ENCODE measurements at places on chromosomes 12 and 14.

- H3K27ac ChIP-seq, result no peak overlapping the region
- no peaks in the 10 kb centered on the region for H3K36me3 ChIP-seq
- no peak for DNase-seq
- H3K27me3 ChIP-seq, result peaks cover 8% of the 10 kb centered on the region
- H3K4me1 ChIP-seq, result peaks cover 15% of the 10 kb centered on the region
- no peak overlapping the region for H3K4me3 ChIP-seq
These were observed 82.6 kb upstream of the CCDC91 start for GRCh38 chr12:28107679-28108078.

DNA sequence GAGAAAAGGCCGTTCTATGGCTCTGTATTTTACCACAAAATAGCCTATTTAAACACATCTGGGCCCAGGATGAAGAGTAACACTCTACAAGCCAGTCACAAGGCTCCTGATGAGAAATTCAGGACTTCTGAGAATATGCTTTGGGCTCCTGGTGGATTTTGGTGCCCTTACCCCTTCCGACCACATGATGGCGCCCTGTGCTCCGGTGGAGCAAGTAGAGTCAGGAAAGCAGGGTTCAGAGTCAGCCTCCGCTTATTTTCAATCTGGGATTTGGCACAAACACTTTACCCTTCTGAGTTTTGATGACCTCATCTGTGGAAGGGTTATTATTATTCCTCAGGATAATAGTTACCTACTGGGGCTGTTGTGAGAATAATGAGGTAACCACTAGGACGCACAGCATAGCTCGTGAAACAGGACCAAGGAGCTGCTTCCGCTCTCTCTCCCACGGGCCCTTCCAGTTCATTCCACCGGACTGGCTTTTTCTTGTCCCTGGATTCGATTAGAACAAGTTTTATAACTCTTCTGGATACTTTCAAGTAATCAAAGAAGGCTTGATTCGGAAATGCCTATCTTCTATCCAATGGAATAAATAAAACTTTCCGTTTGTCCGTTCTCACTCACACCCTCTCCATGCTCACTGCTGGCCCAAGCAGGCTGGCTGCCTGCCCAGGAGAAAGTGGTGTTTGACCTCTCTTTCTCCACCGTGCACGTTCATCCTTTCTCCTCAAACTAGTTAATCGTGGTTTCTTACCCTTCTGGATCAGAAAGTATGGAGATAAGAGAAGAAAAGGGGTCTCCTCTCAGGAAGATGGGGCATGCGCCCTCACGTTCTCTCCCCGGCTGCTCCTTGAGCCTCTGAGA lies 104.6 kb downstream of the GALC start:
- no peak for DNase-seq
- H3K36me3 ChIP-seq, result no peaks in the 10 kb centered on the region
- no peak overlapping the region for H3K27ac ChIP-seq
- no peaks in the 10 kb centered on the region for H3K4me1 ChIP-seq
- H3K27me3 ChIP-seq, result peaks cover 26% of the 10 kb centered on the region

DNA sequence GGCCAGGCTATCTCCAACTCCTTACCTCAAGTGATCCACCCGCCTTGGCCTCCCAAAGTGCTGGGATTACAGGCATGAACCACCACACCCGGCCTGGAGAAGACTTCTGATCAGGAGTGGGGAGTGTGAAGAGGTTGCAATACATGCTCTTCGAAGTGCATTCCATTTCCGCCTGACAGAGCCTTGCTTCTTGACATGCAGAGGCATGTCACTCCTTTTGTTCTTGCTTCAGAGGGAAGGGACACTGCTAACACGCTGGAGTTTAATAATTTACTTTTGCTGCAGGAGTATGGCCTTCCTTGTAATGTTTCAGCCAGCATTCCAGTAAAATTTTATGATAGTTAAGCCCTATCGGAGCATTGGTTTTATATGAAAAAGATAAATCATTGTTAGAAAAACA lies 74.9 kb downstream of the SLC25A47 start:
- peaks cover 43% of the 10 kb centered on the region for H3K4me1 ChIP-seq
- no peak overlapping the region for H3K27ac ChIP-seq
- no peaks in the 10 kb centered on the region for H3K27me3 ChIP-seq
- H3K36me3 ChIP-seq, result no peaks in the 10 kb centered on the region
- no peak for DNase-seq
- H3K4me3 ChIP-seq, result no peak overlapping the region

- peaks cover 3% of the 10 kb centered on the region for H3K36me3 ChIP-seq
- no peaks in the 10 kb centered on the region for H3K27me3 ChIP-seq
- no peak overlapping the region for H3K27ac ChIP-seq
These were observed 37.6 kb upstream of the LTBP2 start for GRCh38 chr14:74649673-74650072.

DNA sequence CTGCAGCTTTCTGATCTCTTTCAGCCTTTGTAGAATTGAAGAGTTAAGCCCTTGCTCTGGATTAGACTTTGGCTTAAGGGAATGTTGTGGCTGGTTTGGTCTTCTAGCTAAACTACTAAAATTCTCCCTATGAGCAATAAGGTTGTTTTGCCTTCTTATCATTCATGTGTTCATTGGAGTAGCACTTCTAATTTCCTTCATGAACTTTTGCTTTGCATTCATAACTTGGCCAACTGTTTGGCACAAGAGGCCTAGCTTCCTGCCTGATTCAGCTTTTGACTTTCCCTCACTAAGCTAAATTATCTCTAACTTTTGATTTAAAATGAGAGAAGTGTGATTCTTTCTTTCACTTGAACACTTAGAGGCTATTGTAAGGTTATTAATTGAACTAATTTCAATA lies 384.3 kb downstream of the RAD51B start:
- no peak for DNase-seq
- peaks cover 7% of the 10 kb centered on the region for H3K4me1 ChIP-seq
- H3K36me3 ChIP-seq, result no peaks in the 10 kb centered on the region
- H3K4me3 ChIP-seq, result no peak overlapping the region
- no peaks in the 10 kb centered on the region for H3K27me3 ChIP-seq

GRCh38 chr14:22922294-22922693 lies 3.3 kb upstream of the RBM23 start:
- H3K36me3 ChIP-seq, result peaks cover 44% of the 10 kb centered on the region
- H3K27ac ChIP-seq, result no peak overlapping the region
- no peak for DNase-seq
- H3K4me3 ChIP-seq, result no peak overlapping the region
- H3K4me1 ChIP-seq, result peaks cover 30% of the 10 kb centered on the region

DNA sequence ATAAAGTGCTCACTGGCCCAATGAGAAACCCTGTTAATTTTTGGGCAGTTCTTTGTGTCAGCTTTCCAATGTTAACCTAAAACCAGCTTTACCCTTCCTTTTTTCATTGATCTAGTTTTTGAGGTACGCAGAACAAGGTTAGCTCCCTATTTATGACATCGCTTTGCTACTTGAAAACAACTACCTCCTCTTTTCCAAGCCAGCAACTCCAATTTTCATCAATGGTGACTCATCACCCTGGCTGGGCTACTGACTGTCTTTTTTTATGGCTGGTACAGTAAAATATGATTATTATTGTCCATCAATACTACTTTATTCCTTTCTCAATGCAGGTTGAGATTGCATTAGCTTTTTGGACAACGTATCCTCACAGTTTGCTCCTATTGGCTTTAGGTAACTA lies 22.5 kb upstream of the AKAP6 start:
- H3K27ac ChIP-seq, result no peak overlapping the region
- H3K36me3 ChIP-seq, result no peaks in the 10 kb centered on the region
- no peaks in the 10 kb centered on the region for H3K4me1 ChIP-seq
- H3K4me3 ChIP-seq, result no peak overlapping the region
- no peak for DNase-seq

DNA sequence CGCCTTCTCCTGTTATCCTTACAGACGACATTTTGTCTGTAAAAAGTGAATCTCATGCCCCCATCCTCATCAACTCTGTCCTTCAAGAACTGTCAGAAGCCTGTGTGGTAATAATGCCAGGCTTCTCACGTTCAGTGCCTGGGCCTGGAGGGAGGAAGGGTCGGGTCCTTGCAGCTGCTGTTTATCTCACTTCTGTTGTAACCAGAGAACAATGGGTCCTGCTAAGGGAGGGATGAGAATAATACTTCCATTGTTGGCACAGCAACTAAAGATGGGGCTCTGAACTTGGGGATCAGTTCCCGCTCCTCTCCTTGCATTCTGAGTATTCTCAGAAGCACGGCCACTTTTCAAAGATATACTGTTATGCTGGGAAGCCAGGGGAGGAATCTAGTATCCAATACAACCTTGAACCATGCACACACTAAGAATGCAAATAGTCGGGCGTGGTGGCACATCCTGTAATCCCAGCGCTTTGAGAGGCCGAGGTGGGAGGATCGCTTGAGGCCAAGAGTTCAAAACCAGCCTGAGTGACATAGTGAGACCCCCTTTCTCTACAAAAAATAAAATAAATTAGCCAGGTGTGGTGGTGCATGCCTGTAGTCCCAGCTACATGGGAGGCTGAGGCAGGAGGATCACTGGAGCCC lies 38.8 kb upstream of the NINJ2 start:
- DNase-seq, result no peak
- H3K27me3 ChIP-seq, result no peaks in the 10 kb centered on the region
- H3K4me1 ChIP-seq, result peaks cover 4% of the 10 kb centered on the region
- H3K27ac ChIP-seq, result no peak overlapping the region
- no peak overlapping the region for H3K4me3 ChIP-seq

DNA sequence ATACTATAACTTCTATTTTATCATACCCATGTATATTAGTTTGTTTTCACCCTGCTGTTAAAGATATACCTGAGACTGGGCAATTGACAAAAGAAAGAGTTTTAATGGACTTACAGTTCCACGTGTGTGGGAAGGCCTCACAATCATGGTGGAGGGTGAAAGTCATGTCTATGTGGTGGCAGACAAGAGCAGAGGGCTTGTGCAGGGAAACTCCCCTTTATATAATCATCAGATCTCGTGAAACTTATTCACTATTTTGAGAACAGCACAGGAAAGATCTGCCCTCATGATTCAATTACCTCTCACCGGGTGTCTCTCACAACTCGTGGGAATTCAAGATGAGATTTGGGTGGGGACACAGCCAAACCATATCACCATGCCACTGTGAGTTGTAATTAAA lies 135.8 kb downstream of the SYNE2 start:
- H3K4me1 ChIP-seq, result peaks cover 13% of the 10 kb centered on the region
- H3K27ac ChIP-seq, result peak overlapping the region; percentile 84
- no peak overlapping the region for H3K4me3 ChIP-seq
- peaks cover 64% of the 10 kb centered on the region for H3K36me3 ChIP-seq
- no peak for DNase-seq
- H3K27me3 ChIP-seq, result no peaks in the 10 kb centered on the region

GRCh38 chr14:99940064-99940463 lies 125.2 kb upstream of the EVL start:
- no peak overlapping the region for H3K4me3 ChIP-seq
- no peak overlapping the region for H3K27ac ChIP-seq
- no peaks in the 10 kb centered on the region for H3K36me3 ChIP-seq
- H3K27me3 ChIP-seq, result peaks cover 12% of the 10 kb centered on the region

- no peak overlapping the region for H3K27ac ChIP-seq
- H3K27me3 ChIP-seq, result peaks cover 65% of the 10 kb centered on the region
- no peaks in the 10 kb centered on the region for H3K4me1 ChIP-seq
- no peaks in the 10 kb centered on the region for H3K36me3 ChIP-seq
- H3K4me3 ChIP-seq, result no peak overlapping the region
These were observed 5.8 kb downstream of the ASCL4 start for GRCh38 chr12:107780298-107780697.

- no peak for DNase-seq
- H3K27ac ChIP-seq, result no peak overlapping the region
- H3K27me3 ChIP-seq, result no peaks in the 10 kb centered on the region
- no peak overlapping the region for H3K4me3 ChIP-seq
- peaks cover 6% of the 10 kb centered on the region for H3K4me1 ChIP-seq
These were observed 26.9 kb downstream of the TCP11L2 start for GRCh38 chr12:106329231-106329982.

- no peaks in the 10 kb centered on the region for H3K36me3 ChIP-seq
- no peak overlapping the region for H3K4me3 ChIP-seq
- no peak overlapping the region for H3K27ac ChIP-seq
- no peak for DNase-seq
- peaks cover 3% of the 10 kb centered on the region for H3K4me1 ChIP-seq
- H3K27me3 ChIP-seq, result peaks cover 9% of the 10 kb centered on the region
These were observed 5.2 kb upstream of the RIMKLB start for GRCh38 chr12:8692573-8692972.

- H3K4me1 ChIP-seq, result no peaks in the 10 kb centered on the region
- no peak overlapping the region for H3K4me3 ChIP-seq
- no peaks in the 10 kb centered on the region for H3K36me3 ChIP-seq
- H3K27ac ChIP-seq, result no peak overlapping the region
- H3K27me3 ChIP-seq, result no peaks in the 10 kb centered on the region
- DNase-seq, result no peak
These were observed 1122.6 kb downstream of the FLRT2 start for GRCh38 chr14:86652526-86652925.

DNA sequence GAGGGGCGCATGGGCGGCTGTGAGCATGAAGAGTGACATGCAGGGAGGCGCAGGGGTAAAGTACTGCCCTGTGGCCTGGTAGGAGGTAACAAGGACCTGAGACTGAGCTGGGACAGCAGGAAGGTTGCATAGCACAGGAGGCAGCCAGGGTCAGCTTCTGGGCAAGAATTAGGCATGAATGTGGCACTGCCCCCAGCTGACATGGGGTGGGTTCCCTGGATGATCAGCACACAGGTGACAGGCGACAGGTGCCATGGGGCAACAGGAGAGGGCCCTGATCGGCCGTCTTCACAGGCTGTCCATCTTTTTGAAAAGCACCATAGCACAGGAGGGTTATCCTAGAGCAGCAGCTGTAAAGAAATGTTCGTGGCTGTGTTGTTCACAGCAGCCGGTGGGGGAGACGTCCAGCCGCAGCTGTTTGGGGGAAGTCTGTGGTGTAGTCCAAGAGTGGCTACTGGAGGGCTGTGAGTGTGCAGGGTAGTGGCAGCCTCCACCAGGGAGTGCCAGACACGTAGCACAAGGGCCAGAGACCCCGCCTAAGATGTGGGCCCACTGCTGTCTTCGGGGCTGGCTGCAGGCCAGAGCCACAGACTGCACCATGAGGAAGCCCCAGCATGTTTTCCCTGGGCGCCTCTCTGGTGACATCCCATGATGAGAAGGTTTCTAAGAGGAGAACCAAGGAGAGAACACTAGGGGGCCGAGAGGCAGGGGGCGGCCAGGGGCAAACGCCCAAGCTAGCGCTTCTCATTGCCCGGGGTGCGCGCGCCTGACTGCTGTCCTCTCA lies 8.4 kb downstream of the CLBA1 start:
- peak overlapping the region; percentile 53 for H3K27ac ChIP-seq
- no peak overlapping the region for H3K4me3 ChIP-seq
- H3K27me3 ChIP-seq, result no peaks in the 10 kb centered on the region
- no peak for DNase-seq
- peaks cover 15% of the 10 kb centered on the region for H3K36me3 ChIP-seq

- H3K4me3 ChIP-seq, result no peak overlapping the region
- DNase-seq, result no peak
- H3K27ac ChIP-seq, result no peak overlapping the region
- no peaks in the 10 kb centered on the region for H3K36me3 ChIP-seq
- H3K4me1 ChIP-seq, result no peaks in the 10 kb centered on the region
These were observed 175.7 kb downstream of the C12orf50 start for GRCh38 chr12:87853448-87854003.

GRCh38 chr14:91360490-91361232 lies 57.0 kb downstream of the CCDC88C start:
- no peaks in the 10 kb centered on the region for H3K27me3 ChIP-seq
- peaks cover 57% of the 10 kb centered on the region for H3K4me1 ChIP-seq
- H3K4me3 ChIP-seq, result no peak overlapping the region
- H3K27ac ChIP-seq, result peak overlapping the region; percentile 78
- peaks cover 58% of the 10 kb centered on the region for H3K36me3 ChIP-seq
- DNase-seq, result no peak

Measured in effector memory CD8-positive, alpha-beta T cell (primary cell).